ENCODE measurements at places on chromosomes 13 and 19.

DNA sequence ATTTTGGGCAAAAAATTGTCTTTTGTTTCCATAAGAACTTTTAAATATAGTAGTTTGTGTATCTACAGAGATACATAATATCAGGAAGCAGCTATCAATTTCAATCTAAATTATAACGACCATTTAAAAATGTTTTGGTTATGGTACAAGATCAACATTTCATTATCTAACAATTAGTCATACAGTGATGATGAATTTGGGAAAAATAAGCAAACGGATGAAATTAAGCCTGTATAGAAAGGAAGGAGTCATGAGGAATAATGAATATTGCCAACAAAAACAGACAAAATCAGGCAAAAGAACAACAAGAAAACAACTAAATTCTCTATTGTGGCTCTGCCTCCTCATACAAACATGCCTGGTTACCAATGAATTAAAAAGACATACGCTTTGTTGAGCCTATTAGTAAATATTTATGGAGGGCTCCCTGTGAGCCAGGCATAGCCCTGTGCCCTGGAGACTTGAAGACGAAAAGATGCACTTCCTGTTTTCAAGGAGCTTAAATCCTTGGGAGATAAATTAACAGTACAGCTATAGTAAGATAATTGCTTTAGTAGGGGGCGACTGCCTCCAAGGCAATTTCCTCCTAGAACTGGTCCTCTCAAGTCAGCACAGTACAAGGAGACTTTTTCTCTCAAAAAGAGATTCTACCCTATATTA lies 73.0 kb downstream of the NALCN start:
- DNase-seq, result no peak

DNA sequence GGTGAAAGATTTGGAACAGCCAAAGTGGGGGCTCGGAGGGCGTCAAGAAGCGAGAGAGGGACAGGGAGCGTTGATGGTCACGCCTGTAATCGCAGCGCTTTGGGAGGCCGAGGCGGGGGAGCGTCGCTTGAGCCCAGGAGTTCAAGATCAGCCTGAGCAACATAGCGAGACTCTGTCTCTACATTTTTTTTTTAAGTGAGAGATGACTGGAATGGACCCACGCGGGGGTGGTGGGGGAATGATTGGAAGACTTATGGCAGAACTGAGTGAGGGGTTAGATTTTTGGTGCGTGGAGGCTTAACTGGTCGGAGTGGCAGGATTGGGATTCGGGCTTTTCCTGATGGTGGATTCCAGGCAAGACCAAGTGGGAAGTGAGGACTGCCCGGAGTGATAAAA lies 725 bp downstream of the PSMD8 start:
- DNase-seq, result peak; percentile 21

- DNase-seq, result peak; percentile 13
These were observed 1.1 kb downstream of the SHISA2 start for GRCh38 chr13:26050568-26051230.

- DNase-seq, result no peak
These were observed 4.6 kb downstream of the DEDD2 start for GRCh38 chr19:42212886-42213285.

DNA sequence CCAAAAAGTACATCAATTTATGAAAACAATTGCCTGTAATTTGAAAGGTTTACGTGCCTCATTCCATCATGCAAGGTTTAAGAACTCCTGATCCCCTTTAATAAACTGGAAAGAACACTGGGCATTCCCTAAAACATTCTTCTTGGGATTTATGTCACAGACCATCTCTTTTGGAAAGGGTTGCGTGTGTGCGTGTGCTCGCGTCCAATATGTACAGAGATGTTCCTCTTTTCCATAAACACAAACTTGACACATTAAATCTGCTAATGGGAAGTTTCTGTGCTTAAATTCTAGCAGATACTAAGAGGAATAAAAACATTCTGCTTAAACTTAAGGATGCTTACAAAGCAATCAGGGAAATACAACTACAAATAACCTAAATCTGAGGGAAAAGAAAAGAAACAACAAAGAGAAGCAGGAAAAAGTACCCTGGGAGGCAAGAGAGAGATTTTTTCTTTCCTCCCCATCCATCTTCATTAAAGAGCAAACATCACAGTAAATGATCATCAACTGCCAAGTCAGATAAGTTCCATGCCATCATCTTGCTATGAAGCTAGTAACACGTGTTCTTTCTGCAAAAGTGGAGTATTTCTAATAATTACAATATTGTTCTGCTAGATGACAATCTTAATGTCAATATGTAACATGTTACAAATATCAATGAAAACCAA lies 83.7 kb downstream of the STK24 start:
- no peak for DNase-seq

GRCh38 chr13:73223372-73223781 lies 164.6 kb downstream of the KLF5 start:
- no peak for DNase-seq

DNA sequence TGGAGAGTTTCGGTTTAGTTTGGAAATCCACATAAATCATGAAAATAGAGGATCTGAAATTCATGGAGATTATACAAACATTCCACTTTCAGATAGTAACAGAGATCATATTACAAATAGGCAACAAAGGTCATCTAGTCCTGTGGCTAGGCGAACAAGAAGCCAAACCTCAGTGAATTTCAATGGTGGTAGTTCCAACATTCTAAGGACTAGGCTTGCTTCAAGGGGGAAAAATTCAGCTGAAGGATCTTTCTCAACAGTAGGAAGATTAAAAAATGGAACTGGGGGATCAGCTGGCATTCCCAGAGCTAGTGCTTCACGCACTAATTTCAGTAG lies 47.0 kb downstream of the FOXO1 start:
- DNase-seq, result no peak

GRCh38 chr13:102172406-102172805 lies 229.4 kb downstream of the FGF14 start:
- DNase-seq, result no peak

- no peak for DNase-seq
These were observed 32.2 kb upstream of the MBNL2 start for GRCh38 chr13:97189928-97190327.

GRCh38 chr13:31485183-31485582 lies 254.1 kb upstream of the RXFP2 start:
- DNase-seq, result no peak

DNA sequence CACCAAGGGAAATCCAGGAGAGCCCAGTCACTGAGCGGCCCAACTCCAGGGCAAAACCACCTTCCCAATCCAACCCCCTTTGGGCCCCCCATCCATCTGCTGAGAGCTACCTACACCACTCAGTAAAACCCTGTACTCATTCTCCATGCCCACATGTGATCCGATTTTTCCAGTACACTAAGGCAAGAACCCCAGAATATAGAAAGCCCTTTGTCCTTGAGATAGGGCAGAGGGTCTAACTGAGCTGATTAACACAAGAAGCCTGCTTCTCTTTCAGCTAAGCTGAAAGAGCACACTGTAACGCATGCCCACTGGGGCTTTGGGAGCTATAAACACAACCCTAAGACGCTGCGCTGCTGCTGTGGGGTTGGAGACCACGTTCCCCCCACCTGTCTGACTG lies 36.0 kb downstream of the PBX4 start:
- no peak for DNase-seq

- no peak for DNase-seq
These were observed 352.0 kb upstream of the DACH1 start for GRCh38 chr13:72218966-72219365.

- DNase-seq, result no peak
These were observed 61.4 kb downstream of the FRY start for GRCh38 chr13:32093006-32093405.

DNA sequence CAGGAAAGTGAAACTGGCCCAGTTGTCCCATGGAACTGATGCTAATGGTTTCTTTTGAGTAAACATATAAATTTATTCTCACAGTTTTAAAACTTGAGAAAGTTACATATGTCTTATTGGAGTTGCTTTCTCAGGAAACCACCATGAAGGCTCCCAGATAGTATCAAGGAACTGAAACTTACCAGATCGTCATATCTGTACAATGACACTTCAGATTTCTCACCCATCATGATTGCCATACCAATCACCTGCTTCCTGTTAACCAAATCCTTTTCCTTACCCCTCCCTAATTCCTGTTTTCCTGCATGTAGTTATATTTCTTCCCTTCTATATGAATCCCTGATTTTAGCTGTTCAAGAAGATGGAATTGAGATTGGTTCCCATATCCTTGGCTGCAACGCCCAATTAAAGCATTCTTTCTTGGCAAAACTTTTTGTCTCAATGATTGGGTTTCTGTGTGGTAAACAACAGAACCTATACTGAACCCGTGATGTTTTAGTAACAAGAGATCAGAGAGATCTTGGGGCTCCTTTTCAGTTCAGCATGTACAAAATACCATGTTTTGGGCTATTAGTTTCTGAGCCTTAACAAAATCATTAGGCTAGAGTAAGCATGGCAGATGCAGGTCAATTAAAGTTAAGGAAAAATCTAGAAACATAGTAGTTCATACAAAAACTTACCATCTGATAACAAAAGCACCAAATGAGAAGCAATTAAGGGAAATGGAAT lies 781.3 kb upstream of the MIR17HG start:
- DNase-seq, result no peak

GRCh38 chr13:50358231-50359040 lies 343.2 kb downstream of the KCNRG start:
- no peak for DNase-seq

- no peak for DNase-seq
These were observed 777.1 kb downstream of the LIG4 start for GRCh38 chr13:107438251-107438650.

DNA sequence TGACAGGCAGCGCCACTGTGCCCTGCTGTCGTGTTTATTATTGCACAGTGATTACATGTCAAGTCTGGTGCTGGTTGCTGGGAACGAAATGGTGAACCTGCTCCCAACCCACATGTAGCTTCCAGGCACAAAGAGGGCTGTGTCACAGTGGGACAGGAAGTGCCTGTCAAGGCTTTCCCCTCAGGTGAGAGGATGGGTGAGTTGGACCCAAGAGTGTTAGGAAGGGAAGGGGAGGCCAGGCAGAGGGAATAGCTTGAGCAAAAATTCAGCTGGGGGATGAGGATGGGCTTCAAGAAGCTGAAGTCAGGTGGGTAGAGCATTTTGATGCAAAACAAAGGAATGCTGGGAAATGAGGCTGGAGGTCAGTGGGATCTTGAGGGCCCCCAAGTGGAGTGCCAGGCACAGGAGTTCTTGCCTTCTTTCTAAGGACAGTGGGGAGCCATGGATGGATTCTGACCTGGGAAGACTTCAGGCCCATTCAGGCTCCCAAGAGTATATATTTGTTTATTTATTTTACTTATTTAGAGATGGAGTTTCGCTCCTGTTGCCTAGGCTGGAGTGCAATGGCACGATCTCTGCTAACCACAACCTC lies 8.5 kb upstream of the QTRT1 start:
- DNase-seq, result no peak

DNA sequence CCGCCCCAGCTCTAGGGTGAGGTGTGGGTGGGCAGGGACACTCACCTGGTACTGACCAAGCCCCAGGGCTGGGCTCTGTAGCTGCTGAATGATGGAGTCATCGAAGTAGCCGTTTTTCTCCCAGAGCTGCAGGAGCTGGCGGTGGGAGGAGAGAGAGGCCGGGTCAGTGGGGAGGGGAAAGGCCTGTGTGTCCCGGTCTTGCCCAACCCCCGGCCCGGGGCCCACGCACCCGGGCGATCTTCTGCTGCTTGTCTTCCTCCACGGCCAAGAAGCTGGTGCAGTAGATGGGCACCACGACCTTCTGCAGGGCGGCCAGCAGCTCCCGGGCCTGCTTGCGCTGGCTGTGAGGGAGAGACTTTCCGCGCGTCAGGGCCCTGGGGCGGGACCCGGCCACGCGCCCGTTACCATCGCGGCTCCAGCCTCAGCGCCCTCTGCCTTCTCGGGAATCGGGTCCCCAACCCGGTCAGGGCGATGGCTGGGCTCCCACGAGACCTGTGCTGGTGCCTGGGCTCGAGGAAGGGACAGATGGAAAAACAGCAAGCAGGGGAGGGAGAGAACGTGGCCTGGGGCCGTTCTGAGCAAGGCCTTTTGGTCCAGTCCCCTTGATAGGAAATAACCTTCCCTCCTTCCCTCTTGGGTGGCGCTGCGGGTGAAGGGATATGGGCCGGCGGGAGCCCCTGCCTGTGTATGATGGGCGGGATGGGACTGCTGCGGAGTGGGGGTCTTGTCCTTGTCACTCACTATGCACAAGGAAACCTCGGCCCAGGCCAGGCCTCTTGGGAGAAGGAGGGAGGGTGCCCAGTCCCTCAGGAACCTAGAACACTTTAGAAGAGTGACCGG lies 11.5 kb downstream of the CHERP start:
- DNase-seq, result no peak

DNA sequence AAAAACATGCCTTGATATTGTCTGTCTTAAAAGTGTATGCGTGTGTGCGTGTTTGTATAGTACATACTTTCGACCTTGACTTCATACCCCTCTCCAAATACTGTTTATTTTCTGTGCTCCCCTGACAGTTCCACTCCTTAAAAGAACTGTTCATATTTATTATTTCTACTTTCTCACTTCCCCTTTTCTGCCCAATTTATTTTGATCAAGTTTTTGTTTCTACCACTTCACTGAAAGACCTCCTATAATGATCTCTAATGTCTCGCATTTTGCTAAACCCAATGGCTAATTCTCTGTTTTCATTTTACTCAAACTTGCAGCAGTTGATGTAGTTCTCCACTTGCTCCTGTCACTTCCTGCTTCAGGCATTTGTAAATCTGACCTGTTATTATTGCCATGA lies 426.1 kb upstream of the KLF12 start:
- no peak for DNase-seq

GRCh38 chr19:11963566-11964355 lies 1.1 kb upstream of the ZNF763 start:
- peak; percentile 76 for DNase-seq
